ENCODE measurements at places on chromosomes 13 and 19.

GRCh38 chr19:49287141-49287770 is 37.7 kb downstream of the SLC6A16 start:
- no peak for DNase-seq

- DNase-seq, result peak; percentile 86
Observed at GRCh38 chr19:8001995-8002849, 3.2 kb downstream of the ELAVL1 start.

DNA sequence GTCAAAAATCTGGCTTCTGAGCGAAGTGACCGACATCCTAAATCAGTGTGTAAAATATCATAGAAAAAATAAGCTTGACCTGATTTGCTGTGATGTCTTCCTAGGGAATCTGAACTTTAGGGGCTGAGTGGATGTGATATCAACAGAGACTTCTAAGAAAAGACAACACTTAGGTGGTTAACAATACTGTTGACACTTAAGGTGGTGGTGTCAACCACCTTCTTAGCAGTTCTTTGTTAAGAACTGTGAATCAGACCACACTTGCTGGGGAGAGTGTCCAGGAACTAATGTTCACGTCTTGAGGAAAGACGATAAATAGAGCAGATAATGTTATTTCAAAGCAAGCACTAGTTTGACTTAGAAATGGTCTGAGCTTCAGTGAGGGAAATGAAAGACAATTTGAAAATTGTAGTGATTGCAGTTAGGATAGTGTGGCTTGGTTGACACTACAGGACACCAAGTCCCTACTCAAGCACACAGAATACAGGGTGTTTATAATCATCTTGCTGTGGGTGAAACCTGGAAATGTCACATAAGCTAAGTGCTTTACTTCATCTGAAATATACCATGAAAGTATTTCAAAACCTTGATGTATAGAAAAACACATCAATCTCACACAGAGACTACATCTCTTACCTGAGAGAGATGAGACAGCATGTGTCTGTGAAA is 1936.5 kb downstream of the PCDH9 start:
- DNase-seq, result no peak

- no peak for DNase-seq
Observed at GRCh38 chr13:35926859-35927530, 204.2 kb downstream of the DCLK1 start.

DNA sequence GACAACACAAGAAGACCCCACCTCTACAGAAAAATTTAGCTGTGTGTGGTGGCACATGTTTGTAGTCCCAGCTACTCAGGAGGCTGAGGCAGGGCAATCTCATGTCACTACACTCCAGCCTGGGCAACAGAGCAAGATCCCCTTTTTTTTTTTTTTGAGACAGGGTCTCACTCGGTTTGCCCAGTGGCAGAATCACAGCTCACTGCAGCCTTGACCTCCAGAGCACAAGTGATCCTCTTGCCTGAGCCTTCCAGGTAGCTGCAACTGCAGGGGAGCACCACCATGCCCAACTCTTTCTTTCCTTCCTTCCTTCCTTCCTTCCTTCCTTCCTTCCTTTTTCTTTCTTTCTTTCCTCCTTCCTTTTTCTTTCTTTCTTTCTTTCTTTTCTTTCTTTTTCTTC is 4.2 kb upstream of the CLEC4G start:
- no peak for DNase-seq

DNA sequence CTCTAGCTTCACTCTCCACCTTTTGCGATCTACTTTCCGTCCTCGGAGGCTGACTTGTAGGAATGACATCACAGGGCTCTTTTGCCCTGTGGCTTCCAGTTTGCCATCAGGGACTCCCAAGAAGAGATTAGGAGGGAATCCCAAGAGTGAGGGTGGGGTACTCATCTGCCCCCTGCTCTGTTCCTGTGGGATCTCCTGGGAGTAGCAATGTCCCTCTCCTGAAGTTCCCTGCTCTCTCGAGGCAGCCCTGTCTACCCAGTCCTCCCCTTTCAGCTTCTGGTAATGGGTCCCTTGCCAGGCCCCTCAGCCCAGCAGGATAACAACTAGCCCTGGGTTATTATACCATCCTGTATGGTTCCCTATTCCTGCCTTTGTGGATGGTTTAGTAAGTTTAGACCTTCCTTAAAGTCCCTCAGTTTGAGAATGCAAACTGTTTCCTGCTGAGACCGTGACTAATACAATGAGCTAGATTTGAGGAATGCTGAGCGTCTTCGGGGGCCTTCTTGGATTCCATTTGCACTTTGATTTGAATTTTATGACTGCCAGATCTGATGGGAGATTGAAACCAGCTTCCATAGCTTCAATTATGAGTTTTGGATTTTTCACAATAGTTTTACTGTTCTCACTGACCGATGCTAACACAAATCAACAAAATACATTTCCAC is 73.7 kb upstream of the IPO5 start:
- no peak for DNase-seq

DNA sequence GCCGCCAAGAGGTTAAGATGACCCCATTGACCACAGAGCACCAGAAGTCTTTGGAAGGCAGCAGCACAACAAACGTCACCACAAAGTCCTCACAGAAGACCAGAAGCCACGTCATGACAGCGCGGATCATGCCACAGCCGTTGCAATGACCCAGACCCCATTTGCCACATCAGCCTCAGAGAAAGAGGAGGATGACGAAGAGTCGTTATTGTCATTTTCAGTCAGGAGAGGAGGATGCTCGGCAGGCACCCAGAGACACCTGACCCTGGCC is 29.6 kb upstream of the CD33 start:
- no peak for DNase-seq

- DNase-seq, result no peak
Observed at GRCh38 chr19:49362929-49363267, 682 bp upstream of the TEAD2 start.

DNA sequence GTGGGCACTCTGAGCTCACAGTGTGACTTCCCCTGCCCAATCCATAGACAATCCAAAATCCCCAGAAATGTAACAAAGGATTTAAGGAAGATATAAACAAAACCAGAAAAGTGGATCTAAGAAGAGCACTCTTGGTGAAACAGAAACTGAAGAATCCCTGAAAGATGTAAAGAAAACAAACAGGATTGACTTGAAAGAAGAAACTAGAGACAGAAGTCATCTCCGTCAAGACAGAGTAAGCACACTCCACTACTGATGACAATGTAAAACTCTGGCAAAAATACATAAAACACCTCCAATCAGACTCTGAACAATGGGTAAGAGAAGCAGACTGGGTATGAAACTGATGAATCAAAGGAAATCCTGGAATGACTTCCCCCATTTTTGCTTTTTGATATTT is 13.5 kb downstream of the TUBGCP3 start:
- no peak for DNase-seq

- no peak for DNase-seq
Observed at GRCh38 chr13:69461397-69461796, 646.2 kb upstream of the ATXN8OS start.

DNA sequence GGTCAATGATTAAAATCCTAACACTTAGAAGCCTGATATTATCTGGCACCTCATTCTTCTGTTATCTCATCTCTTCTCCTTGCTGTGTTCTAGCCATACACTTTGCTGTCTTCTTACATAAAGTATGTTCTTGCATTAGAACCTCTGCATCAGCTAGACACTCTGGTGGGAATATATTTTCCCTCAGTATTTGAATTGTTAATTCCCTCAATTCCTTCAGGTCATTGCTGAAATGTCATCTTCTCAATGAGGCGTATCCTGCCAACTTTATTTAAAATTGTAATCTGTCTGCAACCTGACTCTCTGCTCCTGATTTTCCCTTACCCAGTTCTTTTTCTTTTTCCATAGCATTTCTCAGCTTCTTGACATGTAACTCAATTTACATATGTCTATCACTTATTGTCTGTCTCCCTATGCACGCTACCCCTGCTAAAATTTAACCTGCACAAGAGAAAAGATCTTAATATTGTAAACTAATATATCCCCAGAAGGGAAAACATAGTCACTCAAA is 138.2 kb downstream of the UGGT2 start:
- DNase-seq, result no peak

GRCh38 chr13:101327871-101328270 is 88.4 kb downstream of the NALCN start:
- DNase-seq, result no peak

DNA sequence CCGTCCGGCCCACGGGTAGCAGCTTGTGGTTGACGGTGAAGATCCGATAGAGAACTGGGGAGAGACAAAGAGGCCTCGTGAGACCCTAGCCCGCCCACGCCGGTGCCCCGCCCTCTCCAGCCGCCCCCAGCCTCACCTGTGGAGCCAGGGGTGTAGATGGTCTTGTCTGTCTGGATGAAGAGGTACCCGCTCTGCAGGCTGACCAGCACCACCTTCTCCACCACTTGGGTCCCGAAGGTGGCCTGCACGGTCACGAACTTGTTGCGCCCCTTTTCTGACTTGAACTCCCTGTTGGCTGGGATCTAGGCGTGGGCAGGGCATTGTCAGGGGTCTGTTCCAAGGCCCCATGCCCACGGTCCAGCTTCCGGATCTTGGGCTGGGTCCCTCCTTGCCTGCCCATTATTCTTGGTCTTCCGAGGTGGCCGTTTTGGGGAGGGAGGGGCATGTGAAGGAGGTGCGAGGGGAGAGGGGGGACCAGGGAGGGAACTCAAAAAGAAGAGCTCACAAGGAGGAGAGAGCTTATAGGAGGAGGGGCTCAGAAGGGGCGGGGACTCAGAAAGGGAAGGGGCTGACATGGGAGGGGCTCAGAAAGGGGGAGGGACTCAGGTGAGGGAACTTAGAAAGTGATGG is 2.2 kb downstream of the C3 start:
- DNase-seq, result no peak

DNA sequence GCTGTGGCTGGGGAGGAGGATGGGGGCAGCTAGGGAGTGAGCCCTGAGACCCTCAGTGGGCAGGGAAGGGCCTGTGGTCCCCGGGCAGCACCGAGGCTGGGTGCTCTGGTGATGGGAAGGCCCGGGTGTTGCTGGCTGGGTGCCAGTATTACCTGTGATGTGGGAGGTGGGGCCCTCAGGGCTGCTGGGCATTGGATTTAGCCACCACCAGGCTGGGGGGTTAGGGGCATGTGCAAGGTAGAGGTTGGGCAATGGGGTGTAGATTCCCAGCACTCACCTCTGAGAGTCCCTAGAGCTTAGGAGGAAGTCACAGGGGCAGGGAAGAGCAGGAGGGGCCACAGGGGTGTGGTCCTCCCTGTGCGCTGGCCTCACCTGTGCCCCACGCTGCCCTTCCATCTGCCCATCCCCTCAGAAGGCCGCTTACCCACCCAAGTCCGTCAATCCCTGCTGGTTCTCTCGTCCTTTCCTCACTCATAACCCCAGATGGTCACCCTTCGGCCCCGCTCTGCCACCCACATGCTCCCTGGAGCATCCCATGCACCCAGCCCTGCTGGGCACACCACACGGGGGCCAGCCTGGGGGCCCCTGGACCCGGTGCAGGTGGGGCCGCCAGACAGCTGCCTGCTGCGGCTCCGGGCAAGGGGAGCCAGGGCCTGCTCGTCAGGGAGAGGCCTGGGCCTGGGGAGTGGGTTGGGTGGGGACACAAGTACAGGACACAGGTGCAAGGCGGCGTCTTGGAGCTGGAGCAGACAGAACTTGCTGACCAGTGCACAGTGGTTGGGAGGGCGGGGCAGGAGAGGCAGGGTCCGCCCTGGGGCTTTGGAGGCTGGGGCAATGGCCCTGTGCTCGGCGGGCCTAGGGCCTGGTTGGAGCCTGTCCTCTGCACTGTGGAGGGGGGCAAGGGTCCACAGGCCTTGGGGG is 12.5 kb downstream of the EPN1 start:
- DNase-seq, result no peak

- no peak for DNase-seq
Observed at GRCh38 chr19:5448374-5448773, 6.8 kb upstream of the ZNRF4 start.

DNA sequence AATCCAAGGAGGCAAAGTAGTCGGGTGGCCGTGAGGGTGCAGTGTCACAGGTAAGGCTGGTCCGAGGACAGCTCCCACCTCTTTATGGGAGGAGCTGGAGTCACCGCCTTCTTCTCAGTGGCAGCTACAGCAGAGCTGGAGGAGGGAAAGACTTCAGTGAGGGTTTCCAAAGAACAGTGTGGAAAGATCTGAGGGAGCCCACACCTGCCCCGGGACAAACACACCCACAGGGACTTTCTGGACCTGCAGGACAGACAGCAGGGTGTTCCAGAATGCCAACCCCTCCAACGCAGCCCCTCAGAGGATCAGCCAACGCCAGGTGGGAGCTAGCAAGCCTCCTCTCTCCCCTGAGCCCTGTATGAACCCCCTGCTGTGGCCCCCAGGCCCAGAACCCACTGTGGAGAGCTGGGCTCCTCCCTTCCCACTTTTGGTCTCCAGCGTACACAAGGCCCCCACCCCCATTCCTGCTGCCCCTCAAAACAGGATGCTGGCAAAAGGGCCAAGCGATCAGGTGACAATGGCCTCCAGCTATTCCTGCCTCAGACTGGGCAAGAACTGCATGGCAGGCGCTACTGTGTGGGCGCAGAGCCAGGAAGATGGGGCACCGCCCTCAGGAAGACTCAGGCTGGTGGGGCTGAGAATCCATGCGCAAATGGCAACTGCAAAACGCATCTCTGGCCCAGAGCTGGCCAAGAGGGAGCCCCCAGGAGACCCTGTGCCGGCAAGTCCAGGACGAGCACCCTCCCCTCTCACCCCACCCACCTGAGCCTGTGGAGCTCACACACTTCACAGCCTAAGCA is 3.5 kb upstream of the CD320 start:
- DNase-seq, result no peak

GRCh38 chr19:15584541-15585115 is 30.4 kb upstream of the CYP4F8 start:
- peak; percentile 80 for DNase-seq

GRCh38 chr19:48836089-48837017 is at the start of gene HSD17B14:
TSS of gene HSD17B14 (minus strand) at chr19:48836491. CDS start at chr19:48836411, 80 bp downstream.
- no peak for DNase-seq

GRCh38 chr13:38415233-38415632 is 65.6 kb downstream of the UFM1 start:
- peak; percentile 44 for DNase-seq

- DNase-seq, result no peak
Observed at GRCh38 chr13:29922896-29923295, 72.5 kb upstream of the UBL3 start.

GRCh38 chr13:52695856-52696255 is 43.2 kb downstream of the SUGT1 start:
- DNase-seq, result no peak

GRCh38 chr19:13102666-13103580 is at the start of gene LYL1:
TSS of gene LYL1 (minus strand) at chr19:13102858. CDS start at chr19:13101171, 1,687 bp downstream.
- DNase-seq, result no peak

DNA sequence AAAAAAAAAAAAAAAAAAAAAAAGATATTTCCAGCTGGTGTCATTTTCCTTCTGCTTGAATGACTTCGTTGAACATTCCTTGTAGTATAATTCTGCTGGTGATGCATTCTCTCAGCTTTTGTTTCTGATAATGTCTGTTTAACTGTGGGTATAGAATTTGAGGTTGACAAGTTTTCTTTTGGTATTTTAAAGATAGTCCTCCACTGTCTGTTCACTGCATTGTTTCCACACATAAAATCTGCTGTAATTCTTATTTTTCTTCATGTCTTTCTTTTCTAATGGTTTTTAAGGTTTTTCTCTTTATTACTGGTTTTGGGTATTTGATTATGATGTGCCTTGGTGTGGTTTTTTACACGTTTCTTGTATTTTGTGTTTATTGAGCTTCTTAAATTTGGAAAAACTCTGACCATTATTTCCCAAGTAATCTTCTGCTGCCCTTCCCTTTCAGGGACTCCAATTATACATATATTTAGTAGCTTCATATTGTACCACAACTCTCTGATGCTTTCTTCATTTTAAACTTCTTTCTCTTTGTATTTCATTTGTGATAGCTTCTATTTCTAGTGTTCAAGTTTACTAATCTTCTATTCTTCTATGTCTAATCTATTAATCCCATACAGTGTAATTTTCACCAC is 6.3 kb downstream of the EEF1AKMT1 start:
- no peak for DNase-seq

Measured in GM19239 (cell line).